ENCODE measurements at places on chromosomes 2 and 18. TPM values are rescaled to one million over a fixed set of nuclear protein-coding genes. Genes with fewer than 3 reads are reported as not detected.

The GAREM1 gene
- 9.2 TPM for total RNA-seq

The MBOAT2 gene
- total RNA-seq = 24.4 TPM

The ACADL gene
- 103 TPM for total RNA-seq

The GULP1 gene
- total RNA-seq = 26.0 TPM

The TDRD15 gene
- total RNA-seq = not detected

- DNase-seq = no peak
Observed at GRCh38 chr2:48984922-48985321, 169.4 kb downstream of the FSHR start.

GRCh38 chr2:18829251-18829902 lies 240.0 kb upstream of the NT5C1B start:
- no peak for DNase-seq

DNA sequence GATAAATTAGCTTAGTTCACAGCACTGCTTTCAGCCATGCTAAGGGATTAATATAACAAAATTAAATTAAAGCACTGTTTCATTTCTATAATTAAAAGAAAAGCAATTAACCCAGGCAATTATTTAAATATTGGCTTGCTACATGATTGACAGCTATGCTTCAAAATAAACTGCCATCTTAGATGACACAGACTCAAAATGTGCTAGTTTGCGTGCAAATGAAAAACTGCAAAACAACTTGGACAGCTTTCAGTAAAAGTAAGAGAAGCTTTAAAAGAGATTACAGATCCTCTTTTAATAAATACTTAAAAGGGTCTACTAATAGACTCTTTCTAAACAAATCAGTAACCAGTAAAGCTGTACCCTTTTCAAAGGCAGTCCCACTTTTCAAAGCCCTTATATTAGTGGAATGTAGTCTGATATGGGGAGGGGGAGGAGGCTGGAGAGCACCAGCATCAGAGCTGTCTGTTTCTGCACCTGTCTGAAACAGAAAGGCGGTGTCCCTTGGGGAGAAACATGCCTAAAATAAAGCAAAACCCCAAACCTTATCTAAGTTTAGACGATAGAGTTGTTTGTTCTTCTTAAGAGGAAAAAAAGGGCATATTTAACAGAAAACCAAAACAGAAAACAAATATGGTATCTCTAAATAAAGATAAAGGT lies 20.8 kb downstream of the EIF2AK3 start:
- no peak for DNase-seq
